ENCODE measurements at places on chromosomes 12 and 14.

- DNase-seq: no peak
These were observed 7.0 kb downstream of the MLF2 start for GRCh38 chr12:6745741-6746525.

DNA sequence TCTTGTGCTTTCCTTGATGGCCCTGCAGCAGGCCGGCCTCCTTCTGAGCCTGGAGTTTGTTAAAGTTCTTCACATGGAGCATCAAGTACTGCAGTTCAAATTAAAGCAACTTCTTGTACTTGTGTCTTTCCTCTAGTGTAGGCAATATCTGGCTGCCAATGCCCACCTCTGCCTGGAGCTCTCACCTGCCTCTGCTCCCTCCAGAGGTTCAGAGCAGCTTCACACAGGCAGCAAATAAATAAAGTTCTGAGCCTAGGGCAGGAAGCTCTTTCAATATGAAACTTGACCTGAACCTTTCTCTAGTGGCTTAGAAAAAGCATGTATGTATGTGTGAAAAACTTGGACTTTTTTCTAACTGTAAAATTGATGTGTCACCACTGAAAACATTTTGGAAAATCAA lies 65.9 kb downstream of the ITPR2 start:
- no peak for DNase-seq

DNA sequence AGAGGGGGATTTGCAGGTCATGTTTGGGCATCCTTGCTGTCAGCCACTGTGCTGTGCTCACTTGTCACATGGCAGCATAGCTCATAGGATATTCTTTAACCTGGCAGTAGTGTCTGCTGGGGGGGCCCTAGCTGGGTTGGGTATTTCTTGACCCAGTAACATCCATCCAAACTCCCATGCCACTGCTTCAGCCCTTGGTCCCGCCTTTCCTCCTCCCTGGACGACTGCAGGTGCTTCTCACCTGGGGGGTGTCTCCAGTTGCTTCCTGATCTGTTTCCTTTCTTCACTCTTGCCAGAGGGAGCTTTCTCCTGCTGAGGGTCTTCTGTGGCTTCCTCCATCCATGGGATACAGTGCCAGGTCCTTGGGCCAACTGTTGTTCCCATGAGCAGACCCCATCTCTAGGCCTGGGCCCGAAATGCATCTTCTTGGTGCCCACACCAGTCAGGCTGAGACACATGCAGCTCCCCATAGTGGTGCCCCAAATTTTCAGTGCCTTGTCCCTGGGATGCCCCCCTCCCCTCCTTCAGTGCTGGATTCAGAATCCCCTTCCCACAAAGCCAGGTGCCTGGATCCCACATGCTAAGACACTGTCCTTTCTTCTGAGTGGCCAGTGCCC lies 20.5 kb downstream of the C14orf132 start:
- DNase-seq: no peak

DNA sequence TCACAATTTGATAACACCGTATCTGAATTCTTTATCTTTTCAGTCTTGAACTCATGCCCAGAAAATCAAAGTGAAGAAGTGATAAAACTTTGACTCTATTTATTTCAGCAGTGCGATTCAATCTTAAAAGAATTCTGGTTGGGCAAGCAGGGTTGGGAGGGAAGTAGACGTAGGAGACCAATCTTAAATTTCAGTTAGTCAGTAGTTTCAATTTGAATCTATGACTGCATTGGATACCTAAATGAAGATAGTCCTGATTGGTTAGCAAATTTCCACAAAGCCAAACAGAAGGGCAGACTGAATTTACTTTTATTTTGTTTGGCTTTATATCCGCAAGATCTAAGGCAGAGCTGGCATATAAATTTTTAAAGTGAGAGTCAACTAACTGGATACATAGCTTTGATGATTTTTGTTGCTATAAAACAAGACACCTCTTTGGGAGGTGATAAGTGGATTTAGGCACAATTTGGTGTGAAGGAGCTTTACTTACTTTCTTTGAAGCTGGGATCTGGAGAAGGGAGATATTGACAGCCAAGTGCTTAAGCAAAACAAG lies 2.6 kb downstream of the ACSS3 start:
- DNase-seq: no peak

DNA sequence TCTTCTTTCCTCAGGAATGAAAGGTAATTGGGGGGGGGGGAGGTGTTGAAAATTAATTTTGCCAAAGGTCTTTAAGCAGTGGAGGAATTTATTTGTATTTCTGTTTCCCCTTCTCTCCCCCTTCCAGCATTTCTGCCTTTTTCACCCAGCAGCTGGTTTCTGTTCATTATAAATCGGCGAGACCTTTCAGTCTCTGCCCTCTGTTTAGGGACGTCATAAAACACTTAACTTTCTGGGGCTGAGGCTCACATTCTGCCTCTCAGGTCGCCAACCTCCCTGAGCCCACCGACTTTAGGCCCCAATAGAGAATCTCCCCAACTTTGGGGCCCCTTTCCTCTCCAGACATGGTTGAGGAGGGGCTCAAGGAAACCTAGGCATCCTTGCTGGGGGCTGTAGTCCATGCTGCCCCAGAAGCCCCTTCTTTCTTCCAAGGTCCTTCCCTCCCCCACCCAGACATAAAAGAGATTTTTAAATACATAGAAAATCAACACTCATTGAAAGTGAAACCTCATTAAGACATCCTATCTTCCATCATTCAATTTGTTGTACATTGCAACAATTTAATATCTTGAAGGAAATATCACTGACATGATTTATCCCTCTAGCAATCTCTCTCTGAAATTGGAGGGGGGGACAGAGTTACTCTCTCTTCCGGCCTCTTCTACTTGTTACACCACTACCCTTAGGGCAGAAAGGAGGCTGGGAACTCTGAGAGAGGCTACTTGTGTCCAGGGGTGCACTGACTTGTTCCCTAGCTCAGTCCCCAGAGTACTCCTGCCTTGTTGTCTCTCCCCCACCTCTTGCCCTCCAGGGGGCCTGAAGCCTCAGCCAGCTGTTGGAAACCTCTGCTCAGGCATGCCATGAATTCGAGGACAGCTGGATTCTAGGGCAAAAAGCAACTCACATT lies 2.5 kb upstream of the HOXC6 start:
- DNase-seq: no peak

GRCh38 chr12:4719821-4720636 lies at the start of gene GALNT8:
TSS of gene GALNT8 (plus strand) at chr12:4720400. CDS start at chr12:4720678, 278 bp downstream.
- no peak for DNase-seq

DNA sequence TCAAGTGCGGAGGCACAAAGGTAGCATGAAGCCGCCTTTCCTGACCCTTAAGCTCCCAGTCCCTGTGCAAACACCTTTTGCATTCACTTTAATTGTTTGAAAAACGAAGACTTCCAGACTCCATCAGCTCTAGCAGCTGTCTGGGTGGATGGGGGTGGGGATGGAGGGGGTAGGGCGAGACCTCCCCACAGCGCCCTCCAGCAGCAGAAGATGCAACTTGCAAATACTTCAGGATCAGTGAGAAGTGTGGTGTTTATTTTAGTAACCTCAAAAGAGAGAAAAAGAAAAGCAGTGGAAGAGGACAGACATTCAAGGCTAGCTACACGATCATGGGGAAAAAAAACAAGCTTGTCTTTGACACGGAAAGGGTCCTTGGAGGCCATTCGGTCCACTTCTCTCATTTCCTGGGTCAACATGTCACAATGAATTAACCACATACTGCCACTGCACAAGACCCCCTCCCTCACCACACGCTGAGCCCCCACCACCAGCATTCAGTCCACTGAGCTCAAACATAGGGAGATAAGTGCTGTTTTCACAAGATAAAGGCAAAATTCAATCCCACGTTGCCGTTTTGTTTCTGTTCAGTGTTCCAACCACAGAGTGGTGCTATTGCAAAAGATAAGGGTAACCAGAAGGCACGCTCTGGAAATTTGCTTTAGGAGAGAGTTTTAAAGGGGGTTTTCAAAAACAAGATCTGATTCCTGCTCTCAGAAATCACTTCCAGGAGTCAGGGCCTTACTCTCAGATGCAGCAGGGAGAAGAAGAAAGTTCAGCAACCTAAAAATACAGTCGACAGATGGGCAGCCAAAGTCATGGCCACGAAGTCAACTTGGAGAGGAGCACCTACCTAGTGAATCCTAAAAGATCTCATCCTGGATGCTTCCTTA lies 3.3 kb upstream of the NTF3 start:
- DNase-seq: no peak

DNA sequence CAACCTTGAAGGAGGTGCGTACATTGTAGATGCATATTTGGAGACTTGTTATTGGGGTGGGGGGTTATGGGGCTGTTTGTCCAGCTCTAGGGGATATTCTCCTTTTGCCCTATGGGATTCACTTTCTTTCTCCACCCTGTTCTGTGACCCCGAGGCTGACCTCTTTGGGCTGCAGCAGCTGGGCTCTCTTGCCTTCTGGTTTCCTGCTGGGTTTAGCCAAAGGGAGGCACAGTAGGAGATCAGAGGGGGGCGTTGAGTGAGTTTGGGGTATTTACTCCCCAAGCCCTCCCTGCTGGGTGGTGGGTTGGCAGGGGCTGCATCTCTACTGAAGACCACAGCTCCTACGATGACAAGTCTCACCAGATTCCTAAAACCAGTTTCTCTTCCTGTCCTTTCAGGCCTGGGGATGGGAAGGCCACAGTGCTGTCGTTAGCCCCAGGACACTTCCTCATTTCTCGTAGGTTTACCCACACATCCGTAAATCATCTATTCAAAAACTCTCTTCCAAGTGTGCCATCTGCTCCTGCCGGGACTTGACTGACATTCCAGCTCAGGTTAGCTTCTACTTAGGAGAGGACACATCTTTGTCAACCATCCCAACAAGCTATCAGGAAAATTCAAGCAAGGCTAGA lies 127.1 kb downstream of the TMEM30B start:
- DNase-seq: no peak

DNA sequence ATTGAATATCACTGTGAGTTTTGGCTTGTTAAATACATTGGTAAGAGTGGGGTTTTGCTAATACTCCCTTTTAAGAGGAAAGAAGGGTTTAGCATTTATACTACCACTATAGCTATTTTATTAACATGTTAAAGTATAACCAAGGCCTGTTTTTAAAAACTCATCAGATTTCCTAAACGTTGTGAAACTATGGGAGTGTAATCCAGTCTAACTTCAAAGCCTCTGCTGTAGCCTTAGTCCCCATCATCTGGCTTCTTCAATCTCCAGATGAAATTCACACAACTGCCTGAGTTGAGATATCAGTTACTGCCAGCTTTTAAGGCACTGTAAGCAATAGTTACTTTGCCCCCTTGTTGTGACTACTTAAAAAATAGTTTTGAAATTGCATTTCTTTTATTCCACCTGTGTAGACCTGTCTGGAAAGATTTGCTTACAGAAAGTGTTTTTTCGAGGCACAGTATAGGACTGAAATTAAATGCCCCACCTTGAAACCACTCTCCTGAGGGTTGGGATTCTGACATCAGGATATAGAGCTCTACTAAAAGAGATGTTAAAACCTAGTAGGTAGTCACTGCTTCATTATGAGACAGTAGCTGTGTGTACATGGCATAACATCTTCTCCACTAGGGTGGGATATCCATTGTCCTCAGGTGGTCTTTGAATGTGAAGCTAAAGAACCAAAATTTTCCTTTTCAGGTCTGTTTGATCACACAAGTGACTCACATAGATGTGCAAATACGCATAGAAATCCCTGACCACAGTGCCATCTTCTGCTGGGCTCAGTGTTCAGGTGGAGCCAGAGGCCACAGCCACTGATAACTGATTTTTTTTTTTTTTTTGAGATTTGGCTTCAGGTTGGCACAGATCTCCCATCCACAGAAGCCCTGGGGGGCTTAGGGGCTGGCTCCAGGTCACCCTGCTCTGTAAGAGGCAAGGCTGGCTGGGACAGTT lies 125.5 kb downstream of the DAAM1 start:
- no peak for DNase-seq

GRCh38 chr14:106062502-106063272 lies 536.3 kb downstream of the TMEM121 start:
- DNase-seq: no peak

DNA sequence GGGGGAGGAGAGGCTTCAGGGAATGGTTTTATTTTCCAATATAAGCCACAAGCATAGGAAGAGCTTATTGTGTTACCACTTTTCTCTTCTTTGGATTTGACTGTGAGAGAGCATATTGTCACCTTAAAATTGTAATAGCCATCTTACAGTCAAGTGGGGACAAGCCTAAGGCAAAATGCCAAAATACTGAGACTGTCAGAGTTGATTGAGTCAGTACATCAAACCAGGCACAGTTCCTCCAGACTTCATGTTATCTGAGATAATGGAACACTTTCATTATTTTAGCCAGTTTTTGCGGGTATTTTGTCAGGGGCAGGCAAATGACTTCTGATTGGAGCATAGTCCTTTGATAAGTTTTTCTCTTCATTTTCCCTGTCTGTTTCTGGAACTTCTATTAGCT lies 19.5 kb upstream of the NUBPL start:
- DNase-seq: no peak

DNA sequence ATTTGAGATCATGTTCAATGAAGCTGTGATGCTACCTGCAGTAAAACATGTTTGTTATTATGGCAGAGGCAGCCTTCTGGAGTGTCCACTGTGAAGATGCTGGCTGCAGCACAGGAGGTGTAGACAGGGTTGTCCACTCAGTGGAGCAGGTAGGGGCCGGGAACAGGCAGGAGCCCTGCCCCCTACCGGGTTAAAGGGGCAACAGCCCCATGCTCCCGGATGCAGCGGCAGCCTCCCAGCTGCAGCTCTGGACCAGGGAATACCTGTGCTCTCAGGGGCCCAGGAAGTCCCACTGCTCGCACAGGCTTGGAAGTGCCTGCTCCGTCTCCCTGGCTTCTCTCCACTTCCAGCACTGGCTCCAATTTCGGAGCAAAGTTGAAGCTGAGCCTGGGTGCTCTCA lies 401.6 kb downstream of the FOXG1 start:
- no peak for DNase-seq

All from LNCaP clone FGC (cell line).